ENCODE measurements at places on chromosomes 7 and 10.
A peak's percentile ranks its signal among the peaks of the same experiment; 100 is the strongest.

GRCh38 chr10:93907059-93907458 lies 13.3 kb downstream of the SLC35G1 start:
- DNase-seq, result no peak

DNA sequence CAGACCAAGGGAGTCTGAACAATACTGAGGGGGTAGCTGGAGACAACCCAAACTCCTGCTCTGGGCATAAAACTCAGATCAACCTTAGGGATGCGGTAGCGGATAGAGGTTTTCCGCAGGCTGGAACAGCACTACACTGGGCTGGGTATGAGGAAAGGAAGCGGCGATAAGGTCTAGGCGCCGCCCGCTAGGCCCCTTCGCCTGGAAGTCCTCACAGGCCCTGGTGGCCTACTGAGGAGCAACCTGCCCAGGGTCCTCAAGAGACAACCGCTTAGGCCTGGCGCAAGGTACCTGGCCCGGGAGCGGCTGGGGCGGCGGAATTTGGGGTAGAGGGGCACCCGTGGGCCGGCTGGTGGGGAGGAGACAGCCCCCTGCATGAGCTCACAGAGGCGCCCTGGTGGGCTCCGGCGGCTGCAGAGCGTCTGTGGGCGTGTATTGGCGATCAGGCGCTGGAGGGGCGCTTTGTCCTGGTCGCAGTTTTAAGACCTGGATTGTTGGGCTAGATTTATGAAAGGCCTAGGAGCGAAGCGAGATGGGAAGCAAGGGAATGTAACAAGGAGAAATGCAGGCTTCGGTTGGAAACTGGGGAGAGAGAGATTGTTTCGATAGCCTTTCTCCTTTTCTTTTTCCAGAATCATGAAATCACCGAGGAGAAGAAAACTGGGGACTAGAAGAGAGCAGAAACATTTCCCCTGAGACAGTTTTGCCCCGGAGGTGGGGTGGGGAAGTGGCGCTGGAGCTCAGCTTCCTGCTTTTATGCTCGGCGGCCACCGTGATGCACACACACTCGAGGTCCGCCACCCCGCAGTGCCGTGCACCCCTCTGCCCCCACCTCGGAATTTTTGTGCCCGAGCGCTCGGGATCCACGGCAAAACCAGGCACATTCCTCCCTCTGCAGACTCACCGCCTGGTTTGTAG lies 2.4 kb upstream of the NKX2-3 start:
- no peak for DNase-seq

DNA sequence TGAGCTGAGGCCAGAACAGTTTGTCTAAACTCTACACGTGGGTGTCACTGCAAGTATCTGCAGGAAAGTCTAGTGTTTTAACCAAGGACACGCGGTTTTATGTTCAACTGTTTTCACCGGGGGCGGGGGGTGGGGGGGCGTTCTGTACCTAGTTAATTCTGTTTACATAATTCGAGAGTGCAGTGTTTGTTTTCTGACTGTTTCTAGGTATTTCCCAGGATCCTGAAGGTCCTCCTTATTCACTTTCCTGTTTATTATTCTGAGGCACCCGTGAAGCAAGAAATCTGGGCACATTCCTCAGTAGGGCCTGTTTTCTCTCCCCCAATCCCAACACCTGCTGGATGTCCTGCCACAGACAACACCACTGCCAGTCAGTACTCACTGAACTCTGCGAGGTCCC lies 7.6 kb downstream of the LOXL4 start:
- peak; percentile 74 for DNase-seq

GRCh38 chr7:573933-574381 lies 54.3 kb upstream of the PDGFA start:
- no peak for DNase-seq

DNA sequence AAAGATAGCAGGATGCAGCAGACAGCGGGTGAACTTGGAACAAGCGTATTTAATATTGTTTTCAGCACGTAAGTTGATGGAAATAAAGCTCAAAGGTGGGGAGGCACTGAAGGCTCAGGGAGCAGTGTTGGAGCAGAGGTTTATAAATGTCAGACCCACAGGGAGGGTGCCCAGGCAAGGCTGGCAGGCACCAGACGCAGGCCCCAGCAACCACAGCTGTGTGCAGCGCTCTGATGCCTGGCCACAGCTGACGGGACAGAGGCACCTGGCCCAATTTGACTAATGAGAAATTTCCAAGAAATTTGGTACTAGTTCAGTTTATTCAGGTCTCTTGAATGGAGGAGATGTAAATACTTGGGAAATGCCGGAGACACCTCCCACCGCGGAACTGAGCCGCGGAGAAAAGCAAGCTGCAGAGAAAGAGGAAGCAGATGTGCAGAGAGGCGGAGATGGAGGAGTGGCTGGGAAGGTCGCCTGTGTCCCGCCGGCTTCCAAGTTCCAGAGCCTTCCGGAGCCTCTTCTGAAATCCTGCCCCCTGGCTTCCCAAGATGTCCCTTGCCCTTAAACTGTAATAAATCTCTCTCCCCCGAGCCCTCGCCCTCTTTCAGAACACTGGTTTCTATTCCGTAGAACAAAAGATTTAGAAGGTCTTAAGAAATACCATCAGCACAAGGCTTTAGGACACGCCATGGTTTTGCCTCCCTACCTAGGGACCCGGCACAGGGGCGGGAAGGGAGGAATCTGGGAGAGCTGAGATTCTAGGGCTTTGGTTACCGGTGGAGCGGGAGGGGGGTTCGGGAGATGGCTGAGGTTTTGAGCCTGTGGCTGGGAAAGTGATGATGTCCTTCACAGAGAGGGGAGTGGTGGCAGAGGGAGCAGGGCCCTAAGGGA lies 38.4 kb upstream of the PLXNA4 start:
- DNase-seq, result no peak

DNA sequence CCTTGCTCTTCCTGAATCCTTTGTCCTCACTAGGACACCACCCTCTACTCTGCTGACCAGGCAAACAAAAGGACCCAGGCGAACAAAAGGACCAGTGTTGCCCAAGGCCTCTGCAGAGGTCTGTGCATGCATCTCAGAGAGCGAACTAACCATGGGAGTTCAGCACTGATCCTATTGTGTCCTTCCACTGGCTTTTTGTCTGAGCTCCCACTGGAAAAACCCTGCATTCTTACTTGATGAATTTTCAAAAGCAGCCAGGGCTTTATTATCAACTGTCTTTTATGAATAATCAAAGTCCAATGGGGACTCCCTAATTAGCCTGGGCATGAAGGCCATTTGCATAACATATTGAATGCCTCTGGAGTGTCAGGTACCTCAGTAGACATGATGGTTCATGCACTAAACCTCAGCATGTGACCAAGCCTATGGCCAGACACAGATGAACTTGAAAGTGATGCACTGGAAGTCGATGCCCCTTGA lies 140.6 kb downstream of the KCNMA1 start:
- peak; percentile 31 for DNase-seq

GRCh38 chr7:20301311-20301939 lies 29.3 kb upstream of the ITGB8 start:
- no peak for DNase-seq

DNA sequence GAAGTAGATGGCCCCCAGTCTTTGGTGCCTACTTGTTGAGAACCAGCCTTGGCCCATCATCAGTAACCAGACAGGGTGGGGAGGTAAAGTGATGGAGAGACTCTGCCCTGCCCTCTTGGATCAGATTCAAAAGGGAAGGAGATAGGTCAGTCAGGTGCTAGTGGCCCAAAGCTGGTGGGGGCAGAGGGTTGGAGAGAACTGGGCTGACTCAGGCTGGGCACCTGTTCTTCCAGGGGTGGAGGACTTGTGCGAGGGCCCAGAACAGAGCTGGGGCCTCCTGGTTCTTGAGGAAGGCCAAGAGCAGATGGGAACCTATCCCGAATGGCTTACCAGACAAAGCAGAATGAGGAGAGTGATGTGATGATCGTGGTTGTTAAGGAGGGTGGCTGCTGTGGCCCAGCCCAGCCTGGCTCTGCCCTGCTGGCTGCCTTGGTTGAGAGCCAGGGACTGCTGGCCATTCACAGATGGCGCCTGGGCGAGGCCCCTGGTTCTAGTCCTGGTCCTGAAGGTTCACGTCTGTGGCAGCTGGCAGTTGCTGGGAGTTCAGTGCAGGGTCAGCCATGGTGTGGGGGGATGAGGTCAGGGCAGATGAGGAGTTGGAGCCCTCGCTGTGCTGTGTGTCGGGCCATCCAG lies 36.6 kb downstream of the PALD1 start:
- DNase-seq, result no peak

DNA sequence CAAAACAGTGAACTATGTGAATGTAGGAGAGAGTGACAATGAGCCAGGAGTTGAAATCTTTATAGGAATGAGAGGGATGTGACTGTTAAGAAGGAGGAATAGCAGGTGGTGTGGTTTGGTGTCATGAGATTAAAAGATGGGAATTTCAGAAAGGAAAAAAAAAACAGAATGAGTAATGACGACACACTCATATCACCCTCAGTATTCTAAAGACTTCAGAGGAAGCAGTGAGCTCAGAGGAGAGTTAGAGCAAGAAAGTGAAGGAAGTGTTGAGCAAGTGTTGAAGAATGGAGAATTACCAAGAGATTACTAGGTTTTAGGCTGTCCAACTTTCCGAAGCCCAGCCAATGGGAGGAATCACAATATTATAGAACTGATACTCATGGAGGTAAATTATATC lies 220.5 kb upstream of the HGF start:
- DNase-seq, result peak; percentile 39

DNA sequence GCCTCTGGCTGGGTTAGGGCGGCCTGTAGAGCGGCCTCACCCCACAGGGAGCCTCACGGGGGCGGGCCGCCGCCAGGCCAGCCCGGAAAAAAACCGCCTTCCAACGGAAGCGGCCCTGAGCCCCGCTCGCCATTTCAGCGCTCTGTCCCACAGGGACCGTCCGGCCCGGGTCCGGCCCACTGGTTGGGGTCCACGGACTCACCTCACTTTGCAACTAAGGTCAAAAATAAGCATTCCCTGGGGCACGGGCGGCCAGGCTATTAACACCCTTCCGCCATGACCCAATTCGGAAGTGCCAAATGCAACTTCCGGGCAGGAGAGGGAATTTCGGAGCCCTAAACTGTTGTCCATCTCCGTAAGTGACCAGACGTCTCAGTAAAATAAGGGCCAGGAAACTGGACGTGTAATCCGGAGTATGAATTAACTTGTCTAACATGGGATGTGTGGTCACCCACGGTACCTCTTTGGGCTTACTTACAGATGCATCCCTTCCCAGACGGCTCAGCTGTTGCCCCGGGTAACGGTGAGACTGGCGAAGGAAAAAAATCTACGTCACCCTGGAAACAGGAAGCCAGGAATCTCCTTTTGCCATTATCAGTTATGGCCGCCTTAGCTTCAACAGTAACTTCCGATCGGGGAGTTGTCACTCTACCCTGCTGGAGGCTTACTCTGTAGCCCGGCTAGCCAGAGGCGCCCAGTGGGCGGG lies at the start of gene BBIP1:
TSS of gene BBIP1 (minus strand) at position 538 of the 706 bp plus-strand sequence. CDS start 1,023 bp downstream, outside the sequence.
- peak; percentile 100 for DNase-seq

- DNase-seq, result no peak
Observed at GRCh38 chr7:106099539-106099938, 12.6 kb downstream of the SYPL1 start.

GRCh38 chr10:113958631-113959382 lies 84.9 kb upstream of the ADRB1 start:
- peak; percentile 98 for DNase-seq

DNA sequence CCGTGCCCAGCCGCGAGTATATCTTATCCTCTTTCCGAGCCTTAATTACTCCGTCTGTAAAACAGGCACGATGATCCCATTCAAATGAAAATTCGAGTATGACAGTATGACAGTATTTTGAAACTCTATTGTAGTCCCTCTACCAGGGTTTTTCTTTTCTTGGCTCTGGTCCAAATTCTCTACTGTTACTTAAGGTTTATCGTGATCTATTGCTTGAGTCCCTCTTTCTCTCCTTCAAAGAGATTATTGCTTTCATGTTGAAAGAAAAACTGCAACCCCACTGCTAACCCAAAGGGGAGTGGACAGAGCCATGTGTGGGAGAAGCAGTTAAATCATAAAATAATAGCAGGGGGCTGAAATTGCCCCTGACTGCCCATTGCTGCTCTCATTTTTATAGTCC lies 1156.6 kb upstream of the AUTS2 start:
- no peak for DNase-seq

- DNase-seq, result no peak
Observed at GRCh38 chr10:82887488-82887887, 1012.5 kb downstream of the NRG3 start.

DNA sequence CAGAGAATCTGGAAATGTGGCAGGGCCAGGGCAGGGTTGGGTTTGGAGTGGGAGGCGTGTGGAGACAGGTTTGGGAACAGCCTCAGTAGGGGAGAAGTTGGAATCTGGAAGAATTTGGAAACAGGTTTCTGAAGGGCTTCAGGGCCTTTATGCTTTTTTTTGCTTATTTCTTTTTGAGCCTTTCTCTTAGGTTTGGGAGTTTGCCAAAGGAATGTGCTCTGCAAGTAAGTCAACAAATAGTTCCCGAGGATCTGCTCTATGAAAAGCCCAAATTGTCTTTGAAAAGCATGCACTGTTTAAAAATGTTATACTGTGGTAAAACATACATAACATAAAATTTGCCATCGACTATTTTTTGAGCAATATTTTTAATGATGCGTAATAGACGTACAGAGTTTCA lies 86.7 kb upstream of the ADRB1 start:
- peak; percentile 79 for DNase-seq

GRCh38 chr10:129193148-129193547 lies 273.9 kb upstream of the MGMT start:
- DNase-seq, result peak; percentile 36

DNA sequence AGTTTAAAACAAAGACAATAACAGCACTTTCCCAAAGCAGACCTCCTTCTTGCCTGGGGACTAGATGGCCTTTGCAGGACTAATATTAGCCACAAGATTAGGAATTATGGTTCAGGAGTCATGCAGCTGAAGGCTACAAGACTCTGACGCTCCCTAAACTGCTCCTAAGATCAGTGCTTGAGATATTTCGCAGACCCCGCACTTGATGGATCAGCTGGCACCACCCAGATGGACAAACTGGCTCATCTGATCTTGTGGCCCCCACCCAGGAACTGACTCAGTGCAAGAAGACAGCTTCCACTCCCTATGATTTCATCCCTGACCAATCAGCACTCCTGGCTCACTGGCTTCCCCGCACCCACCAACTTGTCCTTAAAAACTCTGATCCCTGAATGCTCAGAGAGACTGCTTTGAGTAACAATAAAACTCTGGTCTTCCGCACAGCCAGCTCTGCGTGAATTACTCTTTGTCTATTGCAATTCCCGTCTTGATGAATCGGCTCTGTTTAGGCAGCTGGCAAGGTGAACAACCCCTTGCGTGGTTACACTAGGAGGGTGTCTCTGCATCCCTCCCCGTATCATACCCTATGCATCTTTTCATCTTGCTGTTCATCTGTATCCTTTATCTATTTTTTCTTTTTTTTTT lies 26.9 kb upstream of the NRBF2 start:
- no peak for DNase-seq

GRCh38 chr7:92830027-92830426 lies 6.3 kb downstream of the CDK6 start:
- no peak for DNase-seq

GRCh38 chr10:132645630-132646442 lies 108.2 kb downstream of the INPP5A start:
- DNase-seq, result no peak

- DNase-seq, result no peak
Observed at GRCh38 chr7:157009778-157010587, 480 bp downstream of the MNX1 start.

- DNase-seq, result no peak
Observed at GRCh38 chr7:115984105-115984504, 46.5 kb downstream of the TFEC start.

GRCh38 chr7:67825356-67825755 lies 828.7 kb downstream of the TYW1 start:
- DNase-seq, result no peak

All from renal cortical epithelial cell (primary cell).